ENCODE measurements at places on chromosomes 13 and 19. TPM values are rescaled to one million over a fixed set of nuclear protein-coding genes. Genes with fewer than 3 reads are reported as not detected.

GRCh38 chr13:48000559-48001113, 437 bp downstream of the SUCLA2 start:
- no peak for DNase-seq
- H3K27ac ChIP-seq: peak overlapping the region; percentile 93
- H3K4me1 ChIP-seq: peaks cover 32% of the 10 kb centered on the region
- H3K36me3 ChIP-seq: no peaks in the 10 kb centered on the region

DNA sequence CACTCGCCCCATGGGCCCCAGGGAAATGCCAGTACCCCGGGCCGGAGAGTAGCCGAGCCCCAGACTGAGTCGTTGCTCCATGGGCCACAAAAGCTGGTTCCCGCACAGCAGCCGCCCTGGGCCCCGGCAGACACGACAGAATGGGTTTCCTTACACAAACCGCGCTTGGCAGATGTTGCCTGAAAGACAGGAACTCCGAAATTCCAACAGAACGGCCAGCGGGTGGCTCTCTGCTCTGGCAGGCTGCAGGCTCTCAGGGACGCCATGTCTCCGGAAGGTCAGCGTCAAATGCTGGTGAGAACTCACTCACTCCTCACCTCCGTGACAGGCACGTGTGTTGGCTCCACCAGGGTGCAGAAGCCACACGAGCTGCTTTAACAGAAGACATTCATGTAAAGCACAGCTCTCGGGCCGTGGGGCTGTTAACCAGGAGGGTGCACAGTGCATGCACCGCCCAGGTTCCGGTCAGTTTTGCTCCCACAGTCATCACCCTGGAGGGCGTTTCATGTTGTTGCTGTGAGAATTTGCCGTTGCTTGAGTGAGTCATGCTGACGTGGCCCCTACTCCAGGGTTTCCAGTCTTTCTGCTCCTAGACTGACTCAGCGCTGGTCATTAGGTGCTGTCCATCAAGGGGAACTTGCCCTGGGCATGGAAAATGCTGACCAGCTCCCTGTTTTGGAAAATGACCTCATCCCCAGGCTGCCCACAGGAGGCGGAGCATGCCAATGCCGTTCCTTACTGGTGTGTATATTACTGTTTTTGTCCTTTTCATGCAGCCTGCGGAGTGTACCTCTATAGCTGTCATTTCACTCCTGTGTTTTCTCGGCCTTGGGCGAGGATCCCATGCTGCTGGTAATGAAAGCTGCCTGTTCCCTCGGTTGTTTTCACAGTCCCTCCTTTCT, 44.8 kb downstream of the ANKRD10 start:
- H3K27ac ChIP-seq: peak overlapping the region; percentile 99
- DNase-seq: peak; percentile 100
- peaks cover 3% of the 10 kb centered on the region for H3K27me3 ChIP-seq
- peaks cover 5% of the 10 kb centered on the region for H3K36me3 ChIP-seq
- peak overlapping the region; percentile 88 for H3K4me3 ChIP-seq

DNA sequence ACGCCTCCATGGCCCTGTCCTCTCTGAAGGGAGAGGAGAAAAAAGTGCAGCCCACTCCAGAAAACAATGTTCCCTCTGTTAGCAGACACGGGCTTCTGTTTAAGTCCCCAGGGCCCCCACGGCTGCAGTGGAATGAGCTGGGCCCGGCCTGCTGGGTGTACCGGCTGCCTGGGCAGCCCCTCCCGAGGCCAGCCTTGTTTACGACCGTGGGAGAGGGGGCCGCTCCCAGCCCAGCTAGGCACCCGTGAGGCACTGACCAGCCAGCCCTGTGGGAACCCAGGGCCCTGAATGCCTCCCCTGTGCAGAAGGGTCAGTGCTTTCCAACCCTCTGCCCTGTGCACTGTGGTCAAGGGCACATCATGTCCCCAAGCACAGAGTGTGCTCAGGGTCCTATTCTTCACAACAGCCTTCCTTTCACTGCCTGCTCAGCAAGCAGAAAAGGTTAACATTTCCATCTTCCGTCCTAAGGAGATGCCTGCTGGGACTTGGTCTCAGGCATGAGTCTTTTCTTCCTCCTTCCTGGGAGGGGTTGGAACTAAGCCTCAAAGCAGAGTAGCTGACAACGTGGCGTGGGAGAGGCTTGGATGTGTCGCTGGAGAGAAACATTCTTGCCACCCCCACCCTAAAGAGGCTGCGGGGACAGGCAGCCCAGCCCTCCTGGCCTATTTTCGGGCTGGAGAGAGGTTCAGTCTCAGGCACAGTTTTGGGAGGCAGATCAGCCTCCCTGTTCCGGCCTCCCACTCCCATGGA, 90.1 kb downstream of the RGCC start:
- no peak overlapping the region for H3K4me3 ChIP-seq
- peaks cover 42% of the 10 kb centered on the region for H3K4me1 ChIP-seq
- DNase-seq: no peak

- H3K4me1 ChIP-seq: peaks cover 89% of the 10 kb centered on the region
- H3K27ac ChIP-seq: peak overlapping the region; percentile 100
- peaks cover 47% of the 10 kb centered on the region for H3K36me3 ChIP-seq
- no peak for DNase-seq
- H3K4me3 ChIP-seq: peak overlapping the region; percentile 80
These were observed 35.2 kb downstream of the MBNL2 start for GRCh38 chr13:97257228-97257755.

- no peak for DNase-seq
- peaks cover 100% of the 10 kb centered on the region for H3K4me1 ChIP-seq
- H3K36me3 ChIP-seq: peaks cover 91% of the 10 kb centered on the region
- H3K27me3 ChIP-seq: no peaks in the 10 kb centered on the region
- peak overlapping the region; percentile 96 for H3K27ac ChIP-seq
These were observed 9.0 kb downstream of the STARD13 start for GRCh38 chr13:33276570-33276969.

DNA sequence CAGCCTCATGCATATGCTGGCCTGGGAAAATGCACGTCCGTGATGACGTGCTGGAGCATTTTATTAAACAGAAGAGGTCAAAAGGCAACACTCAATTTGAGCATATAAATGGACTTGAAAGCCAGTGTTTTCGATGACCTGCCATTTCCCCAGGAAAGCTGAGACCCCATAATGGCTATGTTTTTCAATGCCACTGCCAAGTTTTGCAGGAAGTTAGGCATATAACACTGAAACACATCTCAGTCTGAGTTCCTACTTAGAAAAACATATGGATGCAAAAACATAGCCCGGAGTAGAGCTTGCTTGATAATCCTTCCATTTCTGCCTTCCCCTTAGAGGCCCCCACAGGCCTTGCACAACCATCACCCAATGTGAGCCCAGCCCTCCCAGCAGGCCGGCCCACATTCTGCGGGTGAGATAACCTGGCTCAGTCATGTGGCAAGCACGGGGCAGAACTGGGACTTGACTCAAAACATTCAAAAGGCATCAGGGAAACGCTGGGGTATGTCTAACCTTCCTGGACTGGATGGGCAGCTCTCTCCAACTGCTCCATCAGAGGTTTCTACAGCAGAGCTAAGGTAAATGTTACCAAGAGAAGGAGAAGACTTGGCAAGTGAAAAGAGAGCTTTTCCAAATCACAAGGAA, 24.9 kb downstream of the EPS15L1 start:
- H3K36me3 ChIP-seq: peaks cover 12% of the 10 kb centered on the region
- DNase-seq: peak; percentile 76
- peak overlapping the region; percentile 40 for H3K4me3 ChIP-seq
- peak overlapping the region; percentile 71 for H3K27ac ChIP-seq

Gene ZNF560
- 0.28 TPM for total RNA-seq

Gene NLRP9
- total RNA-seq: not detected

DNA sequence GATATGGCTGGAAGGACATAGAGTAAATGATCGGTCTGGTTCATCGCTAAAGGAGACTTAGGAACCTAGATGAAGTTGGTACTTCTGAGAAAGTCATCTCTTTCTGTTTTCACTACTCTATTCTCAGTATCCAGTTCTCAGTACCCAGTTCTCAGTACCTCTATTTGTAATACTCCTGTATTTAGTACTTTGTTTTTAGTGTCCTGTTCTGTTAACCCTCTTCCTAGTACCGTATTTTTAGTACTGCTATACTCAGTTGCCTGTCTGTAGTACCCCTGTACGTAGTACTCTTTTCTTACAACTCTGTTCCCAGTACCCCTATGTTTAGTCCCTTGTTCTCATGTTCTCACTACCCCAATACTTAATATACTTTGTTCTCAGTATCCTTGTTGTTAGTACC, 1.2 kb downstream of the RFXAP start:
- H3K36me3 ChIP-seq: no peaks in the 10 kb centered on the region
- peak overlapping the region; percentile 93 for H3K4me3 ChIP-seq
- peaks cover 2% of the 10 kb centered on the region for H3K27me3 ChIP-seq
- DNase-seq: no peak
- H3K27ac ChIP-seq: peak overlapping the region; percentile 77

Gene FFAR3
- total RNA-seq: not detected
